ENCODE measurements at places on chromosomes 4 and X. TPM values are rescaled to one million over a fixed set of nuclear protein-coding genes. Genes with fewer than 3 reads are reported as not detected.

LONRF3 gene
- 5.2 TPM for total RNA-seq

DNA sequence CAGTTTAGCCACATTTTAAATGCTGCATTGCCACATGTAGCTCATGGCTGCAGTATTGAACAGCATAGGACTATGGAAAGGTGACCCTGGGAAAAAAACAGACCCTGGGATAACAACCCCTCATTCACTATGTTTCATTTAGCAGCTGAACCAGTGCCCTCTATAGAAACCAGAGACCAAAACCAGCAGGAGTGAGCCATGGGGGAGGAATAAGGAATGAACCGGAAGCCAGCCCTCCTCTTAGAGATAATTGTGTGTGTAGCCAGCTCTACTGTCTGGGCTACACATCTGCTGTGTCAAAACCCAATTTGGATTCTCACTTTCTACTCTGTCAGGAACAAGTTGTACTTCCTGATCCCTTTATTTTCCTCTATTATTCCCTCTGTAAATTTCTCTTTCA is 158.5 kb upstream of the S100G start:
- DNase-seq, result no peak

GRCh38 chrX:72659723-72660122 is 54.4 kb downstream of the PHKA1 start:
- DNase-seq, result no peak

SLC26A1 gene
- 0.41 TPM for total RNA-seq

CRMP1 gene
- total RNA-seq, result 23.8 TPM

DRD5 gene
- total RNA-seq, result not detected

- no peak for DNase-seq
Observed at GRCh38 chr4:85761803-85762528, 287.0 kb downstream of the ARHGAP24 start.

- no peak for DNase-seq
Observed at GRCh38 chr4:144645631-144646522, at the start of gene HHIP. HHIP (plus strand) TSS chr4:144646156; CDS start chr4:144646676, 520 bp downstream.

CXCL9 gene
- not detected for total RNA-seq

DNA sequence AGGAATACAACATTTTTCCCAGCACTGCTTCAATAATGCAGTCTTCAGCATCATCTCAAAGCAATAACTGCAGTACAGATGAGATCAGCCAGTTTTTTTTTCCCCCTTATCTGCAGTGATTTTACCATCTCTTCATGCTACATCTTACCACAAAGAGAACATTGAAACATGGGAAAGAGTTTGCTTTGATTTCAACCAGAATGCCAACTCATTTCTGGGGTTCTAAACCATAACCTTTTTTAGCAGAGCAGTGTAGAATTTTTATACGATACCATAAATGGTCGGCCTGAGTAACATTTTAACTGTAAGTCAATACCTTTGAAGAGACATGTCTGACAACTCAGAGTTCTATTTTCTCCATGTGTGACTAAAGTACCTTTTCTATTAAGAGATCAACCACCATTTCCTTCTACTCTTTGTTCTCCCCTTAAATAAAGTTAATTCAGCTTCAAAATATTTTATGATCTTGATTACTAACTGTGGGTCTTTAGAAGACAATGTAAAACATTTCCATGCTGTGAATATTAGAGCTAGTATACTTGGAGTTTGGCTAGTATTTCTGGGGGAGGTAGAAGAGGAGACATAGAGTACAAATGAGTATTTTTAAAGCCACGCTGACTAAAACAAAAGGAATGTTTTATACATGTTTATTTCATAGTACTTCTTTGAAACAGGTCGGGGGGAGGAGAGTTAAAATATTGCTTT is 69.1 kb downstream of the TET2 start:
- no peak for DNase-seq

DNA sequence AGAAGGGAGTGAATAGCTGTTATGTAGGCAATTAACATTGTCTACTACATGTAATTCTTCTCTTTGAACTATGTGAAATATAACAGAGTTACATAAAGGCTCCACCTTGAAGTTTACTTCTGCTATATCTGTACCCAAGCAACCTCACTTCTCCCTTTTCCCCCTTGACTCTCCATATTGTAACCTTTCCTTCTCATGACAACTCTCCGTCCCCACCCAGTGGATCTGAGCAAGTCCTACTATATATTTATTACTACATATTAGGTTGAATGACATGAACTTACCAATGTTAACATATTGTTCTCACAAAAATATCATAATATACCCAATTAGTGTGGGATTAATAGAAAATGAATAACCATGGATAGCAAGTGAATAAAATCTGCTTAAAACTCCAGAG is 93.2 kb upstream of the ATP8A1 start:
- DNase-seq, result no peak

DNA sequence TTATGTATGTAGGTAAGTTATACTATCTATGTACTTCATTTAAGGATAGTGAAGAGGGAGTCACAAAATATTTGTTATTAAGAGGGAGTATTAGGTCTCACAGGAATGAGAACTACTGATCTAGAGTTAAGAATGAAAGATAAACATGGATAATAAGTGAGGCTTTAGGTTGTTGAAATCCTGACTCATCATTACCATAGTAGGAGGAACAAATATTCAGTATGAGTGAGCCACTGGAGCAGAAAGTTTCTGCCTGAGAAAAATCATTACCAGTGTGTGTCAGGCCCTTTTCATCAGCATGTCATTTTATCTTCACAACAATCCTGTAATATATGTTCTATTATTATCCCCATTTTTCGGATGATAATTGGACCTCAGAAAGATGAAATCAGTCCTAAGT is 27.2 kb upstream of the IGSF1 start:
- no peak for DNase-seq

MAGEA1 gene
- not detected for total RNA-seq

GRCh38 chr4:183350317-183351071 is 28.3 kb upstream of the CLDN24 start:
- DNase-seq, result no peak

DNA sequence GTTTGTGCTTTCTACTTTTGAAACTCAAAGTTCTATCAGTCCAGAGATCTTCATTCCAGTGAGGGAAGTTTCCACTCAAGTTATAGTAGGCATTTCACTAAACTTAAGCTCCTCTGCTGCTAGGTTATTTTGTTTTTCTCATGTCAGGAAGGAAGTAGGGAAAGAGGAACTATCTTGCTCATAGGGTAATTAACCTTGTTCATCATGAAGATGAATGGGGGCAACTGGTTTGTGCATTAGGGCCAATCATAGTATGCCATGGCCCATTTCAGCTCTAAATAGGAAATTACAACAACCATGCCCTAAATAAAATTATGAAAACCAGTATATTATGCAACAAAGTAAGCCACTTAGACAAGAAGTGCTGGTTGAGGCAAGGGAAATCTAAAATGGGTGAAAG is 804.7 kb upstream of the NDST4 start:
- no peak for DNase-seq

APEX2 gene
- total RNA-seq, result 17.5 TPM

- DNase-seq, result no peak
Observed at GRCh38 chrX:771536-771935, 140.9 kb downstream of the SHOX start.

ASB12 gene
- 2.0 TPM for total RNA-seq

HPGD gene
- not detected for total RNA-seq

- no peak for DNase-seq
Observed at GRCh38 chrX:115192244-115192700, 3.1 kb downstream of the RBMXL3 start.

SYTL5 gene
- not detected for total RNA-seq

GALNTL6 gene
- total RNA-seq, result 0.35 TPM

All from glomerular endothelial cell (primary cell).